SHP77 treated with DMSO at 0.1 percent for 48 hours (cell line): ENCODE measurements at places on chromosomes 13 and 19.

GRCh38 chr13:42086582-42086981, 38.1 kb downstream of the DGKH start:
- DNase-seq, result no peak

GRCh38 chr19:50801107-50801506, 10.9 kb downstream of the ACP4 start:
- DNase-seq, result no peak

- DNase-seq, result no peak
Measured at GRCh38 chr19:13284929-13285928, 135.0 kb downstream of the IER2 start.

- no peak for DNase-seq
Measured at GRCh38 chr19:48745208-48745995, 1.3 kb downstream of the IZUMO1 start.

DNA sequence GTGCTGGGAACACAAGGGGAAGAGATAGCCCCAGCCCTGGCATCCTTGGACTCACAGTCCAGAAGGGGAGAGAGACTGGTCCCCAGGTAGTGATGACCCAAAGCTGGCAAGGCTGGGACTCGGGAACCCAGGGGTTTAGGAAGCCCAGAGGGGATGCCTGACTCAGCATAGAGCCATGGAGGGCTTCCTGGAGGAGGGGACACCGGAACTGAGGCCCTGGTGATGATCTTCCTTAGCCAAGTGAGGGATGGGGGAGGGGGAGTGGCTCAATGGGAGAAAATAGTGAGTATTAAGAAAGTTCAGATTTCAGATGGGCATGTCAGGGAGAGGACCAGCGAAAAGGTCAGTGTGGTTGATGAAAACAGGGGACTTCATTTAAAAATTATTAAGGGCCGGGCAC, 26.8 kb downstream of the EXOC3L2 start:
- no peak for DNase-seq

- no peak for DNase-seq
Measured at GRCh38 chr13:100809129-100809390, 134.5 kb upstream of the TMTC4 start.

- DNase-seq, result no peak
Measured at GRCh38 chr13:25988661-25989060, 63.2 kb downstream of the SHISA2 start.

DNA sequence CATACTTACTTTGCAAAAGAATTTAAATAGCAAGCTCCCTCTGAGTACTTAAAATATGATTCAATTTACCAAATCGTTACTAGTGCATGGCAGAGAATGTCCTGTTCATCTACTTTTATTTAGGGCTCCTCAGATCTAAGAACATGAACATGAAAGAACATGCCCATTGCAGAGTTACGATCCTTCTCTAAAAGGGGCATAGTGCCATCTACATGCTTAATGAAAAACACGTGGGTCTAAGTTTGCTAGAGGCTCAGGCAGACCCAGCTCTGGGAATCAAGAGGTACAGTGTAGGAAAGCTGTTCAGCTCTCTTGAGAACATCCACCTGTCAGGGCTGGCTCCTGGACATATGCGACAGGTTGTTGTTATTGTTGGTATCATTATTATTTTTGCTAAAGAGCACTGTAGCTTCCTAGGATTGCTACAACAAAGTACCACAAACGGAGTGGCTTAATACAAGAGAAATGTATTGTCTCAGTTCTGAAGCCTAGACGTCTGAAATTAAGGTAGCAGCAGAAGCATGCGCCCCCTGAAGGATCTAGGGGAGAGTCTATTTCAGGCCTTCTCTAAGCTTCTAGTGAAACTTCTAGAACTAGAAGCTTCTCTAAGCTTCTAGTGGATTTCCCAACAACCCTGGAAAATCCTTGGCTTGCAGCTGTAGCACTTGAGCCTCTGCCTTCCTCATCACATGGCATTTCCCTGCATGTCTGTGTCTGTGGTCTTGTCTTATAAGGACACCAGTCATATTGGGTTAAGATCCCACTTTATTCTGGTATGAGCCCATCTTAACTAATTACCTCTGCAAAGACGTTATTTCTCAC, 133.9 kb downstream of the DCT start:
- DNase-seq, result peak; percentile 62

GRCh38 chr19:48192750-48193149, 22.3 kb downstream of the ZSWIM9 start:
- no peak for DNase-seq

DNA sequence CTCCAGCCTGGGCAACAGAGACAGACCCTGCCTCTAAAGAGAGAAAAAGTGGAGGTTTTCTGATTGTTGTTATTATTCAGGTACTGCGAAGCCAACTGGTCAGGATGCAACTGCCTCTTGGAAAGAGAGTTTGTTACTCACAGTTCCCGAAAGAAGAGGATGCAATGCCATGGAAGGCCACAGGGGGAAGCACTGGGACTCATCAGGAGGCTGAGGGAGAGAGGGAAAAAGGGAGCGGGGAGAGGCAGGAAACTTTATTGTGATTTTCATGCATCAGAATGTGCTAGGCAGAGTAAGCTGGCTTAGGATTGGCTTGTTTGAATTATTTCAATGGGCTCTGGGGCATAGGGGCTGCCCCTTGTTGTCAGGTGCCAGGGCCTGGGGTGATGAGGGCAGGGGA, 27.6 kb downstream of the MYO9B start:
- no peak for DNase-seq

GRCh38 chr19:29098863-29099481, 114.0 kb downstream of the UQCRFS1 start:
- no peak for DNase-seq

- DNase-seq, result no peak
Measured at GRCh38 chr13:113315992-113316391, 19.0 kb downstream of the LAMP1 start.

- no peak for DNase-seq
Measured at GRCh38 chr13:107459430-107459829, 755.9 kb downstream of the LIG4 start.

DNA sequence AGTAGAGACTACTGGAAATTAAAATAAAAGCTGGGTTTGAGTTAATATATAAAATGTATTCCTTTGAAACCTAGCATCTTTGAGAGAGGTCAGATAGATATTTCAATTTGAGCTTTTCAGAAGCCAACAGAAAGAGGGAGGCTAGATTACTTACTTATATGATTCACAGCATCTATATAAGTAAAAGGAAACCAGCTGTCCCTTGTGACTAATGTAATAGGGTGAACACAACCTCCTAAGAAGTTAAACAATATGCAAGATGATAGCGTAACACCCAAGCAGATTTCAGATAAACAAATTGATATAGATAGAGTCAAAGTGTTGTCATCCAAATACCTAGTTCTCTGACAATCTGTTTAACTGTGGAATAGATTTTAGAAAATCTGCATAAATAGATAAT, 393.5 kb upstream of the GPC6 start:
- no peak for DNase-seq

GRCh38 chr19:16274447-16274846, 50.2 kb upstream of the KLF2 start:
- DNase-seq, result no peak

DNA sequence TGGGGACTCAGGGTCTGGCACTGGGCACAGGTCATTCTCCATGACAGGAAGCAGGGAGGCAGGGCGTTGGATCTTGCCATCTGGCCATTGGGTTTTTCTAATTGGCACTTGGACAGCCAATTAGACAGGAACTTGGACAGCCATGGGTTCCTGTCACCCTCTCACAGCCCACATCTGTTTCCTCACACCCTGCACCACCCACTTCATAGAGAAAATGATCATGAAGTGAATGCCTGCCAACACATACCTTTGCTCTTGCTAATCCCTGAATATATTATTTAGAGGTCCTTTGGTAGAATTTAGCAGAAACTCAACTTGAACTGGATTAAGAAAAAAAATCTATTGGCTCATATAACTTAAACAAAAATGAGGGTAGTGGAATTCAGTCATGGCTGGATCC, 4.9 kb upstream of the OLFM2 start:
- DNase-seq, result no peak

GRCh38 chr19:16477311-16477710, 5.5 kb upstream of the EPS15L1 start:
- no peak for DNase-seq

GRCh38 chr13:27310946-27311345, 40.3 kb downstream of the RASL11A start:
- no peak for DNase-seq
